DND-41 (cell line): ENCODE measurements at places on chromosomes 4 and X.

DNA sequence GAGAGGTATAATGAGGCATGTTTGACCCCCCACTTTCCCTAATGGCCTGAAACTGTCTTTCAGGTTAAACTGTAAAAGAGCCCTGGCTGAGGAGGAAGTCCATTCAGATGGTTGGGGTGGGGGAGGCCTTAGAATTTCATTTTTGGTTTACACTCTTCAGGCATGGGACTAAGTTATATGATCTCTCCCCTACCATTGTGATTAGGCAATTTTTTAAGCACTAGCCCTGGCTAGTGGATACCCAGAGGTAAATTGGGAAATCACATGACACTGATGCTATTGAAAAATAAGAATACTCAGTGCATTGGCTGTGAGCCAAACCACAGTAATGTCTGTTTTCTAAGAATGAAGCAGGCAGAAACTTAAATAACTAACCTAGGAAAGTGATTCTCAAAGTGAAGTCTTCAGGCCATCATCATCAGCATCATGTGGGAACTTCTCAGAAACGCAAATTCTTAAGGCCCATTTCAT lies 149.7 kb downstream of the RRAGB start:
- no peaks in the 10 kb centered on the region for H3K27me3 ChIP-seq
- H3K4me3 ChIP-seq: no peak overlapping the region
- H3K27ac ChIP-seq: no peak overlapping the region
- DNase-seq: no peak
- H3K4me1 ChIP-seq: no peaks in the 10 kb centered on the region
- H3K36me3 ChIP-seq: no peaks in the 10 kb centered on the region

DNA sequence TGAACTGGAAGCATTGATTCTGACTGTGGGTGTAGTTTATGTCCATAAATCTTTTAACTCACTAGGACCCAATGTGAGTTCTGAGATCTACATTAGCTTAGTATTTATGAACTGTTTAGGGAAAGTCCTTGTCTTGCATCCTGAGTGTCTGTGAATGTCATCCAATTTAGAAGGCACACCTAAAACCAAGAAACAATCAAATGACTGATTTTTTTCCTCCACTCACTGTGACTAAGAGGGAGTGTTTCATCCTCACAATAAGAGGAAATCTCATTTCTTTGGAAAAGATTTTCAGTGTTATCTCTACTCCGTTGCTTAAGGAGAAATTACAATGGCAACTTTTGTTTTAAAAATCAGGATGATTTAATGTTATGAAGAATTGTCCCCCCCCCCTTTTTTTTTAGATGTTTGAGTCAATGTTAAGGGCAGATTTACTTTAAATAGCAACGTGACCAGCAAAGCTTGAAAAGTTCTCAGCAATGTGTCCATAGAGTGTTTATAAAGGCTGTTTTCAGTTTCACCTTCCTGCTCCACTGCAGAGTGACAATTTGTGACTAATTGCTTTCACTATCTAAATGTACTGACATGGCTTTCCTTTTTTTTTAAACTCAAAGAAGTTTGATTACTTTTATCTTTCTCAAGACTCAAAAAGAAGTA lies 173.0 kb downstream of the SPCS3 start:
- no peak overlapping the region for H3K4me3 ChIP-seq
- no peak for DNase-seq
- H3K27me3 ChIP-seq: peaks cover 12% of the 10 kb centered on the region
- no peak overlapping the region for H3K27ac ChIP-seq

DNA sequence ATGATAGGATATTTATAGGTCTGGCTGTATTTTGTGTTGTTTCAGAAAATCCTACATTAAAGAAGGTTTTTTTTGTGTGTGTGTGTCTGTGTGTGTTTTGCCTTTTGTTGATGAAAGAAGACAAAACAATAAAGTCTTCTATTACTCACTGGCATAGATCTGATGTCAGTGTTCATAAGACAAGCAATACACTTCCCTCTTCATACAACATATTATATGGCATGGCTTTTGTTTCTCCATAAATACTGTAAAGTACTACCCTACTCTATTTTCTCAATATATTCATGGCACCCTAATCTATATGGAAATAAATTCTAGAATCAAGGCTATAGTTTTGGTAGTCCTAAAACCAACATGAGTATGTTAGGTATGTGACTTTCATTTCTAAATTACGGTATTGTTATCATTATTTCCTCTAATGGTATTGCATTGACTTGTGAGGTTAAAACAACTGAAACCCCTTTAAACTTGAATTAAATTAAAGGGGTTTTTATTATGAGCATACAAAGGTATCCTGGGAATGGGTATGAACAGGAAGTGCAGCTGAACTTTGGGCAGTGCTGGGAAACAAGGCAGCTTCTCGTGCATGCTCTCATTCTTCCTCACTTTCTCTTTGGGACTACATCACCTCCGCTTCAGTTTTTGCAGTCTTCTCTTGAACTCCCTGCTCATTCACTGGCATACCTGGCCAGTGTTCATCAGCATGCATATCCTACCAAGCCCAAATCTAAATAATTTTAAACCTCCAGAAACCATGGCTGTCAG lies 70.5 kb upstream of the PRSS48 start:
- DNase-seq: no peak
- H3K27ac ChIP-seq: no peak overlapping the region
- H3K27me3 ChIP-seq: no peaks in the 10 kb centered on the region

DNA sequence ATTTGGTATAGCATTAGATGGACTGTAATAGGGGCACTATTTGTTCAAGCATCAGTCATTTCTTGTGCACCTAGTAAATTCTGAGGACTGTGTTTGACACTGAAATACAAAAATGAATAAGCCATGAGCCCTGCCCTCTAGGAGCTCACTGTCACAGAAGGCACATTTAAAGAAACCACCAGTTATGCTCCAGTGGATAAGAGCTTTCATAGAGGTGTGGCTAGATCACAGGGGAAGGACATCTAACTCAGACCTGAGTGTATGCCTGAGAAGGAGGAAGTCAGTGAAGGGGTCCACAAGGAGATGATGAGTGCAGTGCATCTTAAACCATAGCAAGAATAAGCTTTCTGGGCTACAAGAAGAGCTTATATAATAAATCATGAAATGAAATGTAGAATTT lies 40.1 kb downstream of the BTC start:
- no peak overlapping the region for H3K4me3 ChIP-seq
- DNase-seq: no peak
- no peaks in the 10 kb centered on the region for H3K4me1 ChIP-seq
- no peaks in the 10 kb centered on the region for H3K36me3 ChIP-seq

DNA sequence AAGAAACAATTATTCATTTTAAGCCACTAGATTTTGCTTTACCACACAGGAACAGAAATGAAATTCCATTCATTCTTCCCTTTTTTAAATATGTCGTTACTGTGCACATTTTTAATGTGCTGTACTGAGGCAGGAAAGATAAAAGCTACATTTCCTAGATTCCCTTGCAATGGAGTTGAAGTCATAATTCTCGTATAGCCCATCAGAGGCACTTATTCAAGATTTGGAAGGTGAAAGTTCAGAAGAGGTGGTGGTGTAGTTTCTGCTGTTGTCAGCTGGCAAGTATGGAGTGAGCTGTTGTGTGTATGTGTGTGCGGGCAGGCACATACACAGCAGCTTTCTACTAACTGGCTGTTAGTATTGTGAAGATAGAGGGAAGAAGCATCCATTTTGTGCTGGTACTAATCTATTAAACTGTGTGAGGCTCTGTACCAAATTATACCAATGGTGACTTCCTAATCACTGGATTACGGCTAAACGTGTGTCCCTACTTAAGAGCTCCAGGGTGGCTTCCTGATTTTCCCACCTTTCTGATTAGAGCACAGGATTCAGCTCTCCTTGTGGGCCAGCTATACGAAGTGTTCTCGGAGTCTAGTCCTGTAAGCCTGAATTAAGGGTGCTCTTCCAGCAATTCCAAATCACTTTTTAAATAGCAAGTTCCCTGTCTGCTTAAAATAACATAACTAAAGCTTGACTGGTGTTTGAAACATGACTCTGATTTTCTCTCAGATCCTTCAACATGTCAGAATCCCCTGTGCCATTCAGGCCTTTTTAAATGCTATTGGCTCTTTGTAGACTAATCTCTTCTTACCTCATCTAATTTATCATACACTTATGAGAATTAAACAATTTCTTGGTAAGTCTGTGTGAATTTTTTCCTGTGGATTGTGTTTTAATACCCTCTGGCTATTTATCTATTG lies 43.8 kb downstream of the PDS5A start:
- H3K4me1 ChIP-seq: no peaks in the 10 kb centered on the region
- H3K27ac ChIP-seq: no peak overlapping the region
- H3K36me3 ChIP-seq: peaks cover 41% of the 10 kb centered on the region
- H3K27me3 ChIP-seq: no peaks in the 10 kb centered on the region
